Kidney capillary endothelial cell (primary cell): ENCODE measurements at places on chromosomes 11 and 22.

GRCh38 chr11:34242037-34242625, 115.7 kb downstream of the ABTB2 start:
- no peak for DNase-seq

DNA sequence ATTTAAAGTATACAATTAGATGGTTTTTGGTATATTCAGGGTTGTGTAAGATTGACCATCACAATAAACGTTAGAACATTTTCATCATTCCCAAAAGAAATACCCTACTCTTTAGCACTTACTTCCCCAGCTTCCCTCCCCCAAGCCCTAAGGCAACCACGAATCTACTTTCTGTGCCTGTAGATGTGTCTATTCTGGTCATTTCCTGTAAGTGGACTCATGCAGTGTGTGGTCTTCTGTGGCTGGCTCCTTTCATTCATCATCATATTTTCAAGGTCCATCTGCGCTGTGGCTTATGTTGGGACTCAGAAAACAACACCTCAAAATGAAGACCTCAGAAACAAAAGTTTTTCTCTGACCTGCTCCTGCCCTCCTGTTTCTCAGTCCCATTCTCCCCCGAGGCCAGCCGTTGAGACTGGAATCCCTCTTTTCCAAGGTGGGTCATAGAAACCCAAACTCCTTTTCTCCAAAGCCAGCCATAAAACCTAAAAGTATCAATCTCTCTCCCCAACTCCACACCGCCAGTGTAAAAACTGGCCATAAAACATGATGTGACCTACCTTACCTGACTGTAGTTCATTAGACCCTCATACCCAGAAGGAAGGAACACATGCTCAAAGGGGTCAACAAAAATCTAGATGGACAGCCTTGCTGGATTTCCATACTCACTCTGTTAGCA, 12.9 kb upstream of the TMPRSS13 start:
- no peak for DNase-seq

DNA sequence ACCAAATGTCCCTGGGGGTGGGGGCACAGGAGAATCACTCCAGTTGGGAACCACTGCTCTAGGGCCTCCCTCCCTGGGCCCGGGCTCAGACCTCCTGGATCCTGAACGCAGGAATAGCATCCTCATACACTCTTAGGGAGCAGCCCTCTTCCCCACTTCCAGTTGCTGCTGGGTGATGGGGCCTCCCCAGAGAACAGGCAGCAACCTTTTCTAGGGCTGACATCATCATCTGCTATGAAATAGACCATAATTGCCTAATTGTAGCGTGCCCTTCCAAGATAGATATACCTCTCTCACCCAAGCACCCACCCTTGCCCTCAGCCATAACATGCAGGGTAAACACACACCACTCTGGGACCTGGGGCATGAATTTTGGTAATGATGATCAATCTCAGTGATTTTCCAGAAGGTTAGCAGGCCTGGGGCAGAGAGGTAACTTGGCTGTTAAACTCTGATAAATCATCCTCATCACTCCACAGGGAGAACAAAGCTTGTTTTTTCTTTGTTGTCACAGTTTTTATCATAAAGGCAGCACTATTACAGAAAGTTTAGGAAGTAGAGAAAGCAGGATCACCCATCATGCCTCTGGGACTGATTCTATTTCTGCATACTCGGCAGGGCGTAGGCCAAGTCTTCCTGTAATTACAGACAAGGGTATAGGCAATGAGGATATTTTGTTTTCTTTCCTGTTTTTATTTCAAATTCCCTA, 88.3 kb upstream of the PRDM11 start:
- no peak for DNase-seq

DNA sequence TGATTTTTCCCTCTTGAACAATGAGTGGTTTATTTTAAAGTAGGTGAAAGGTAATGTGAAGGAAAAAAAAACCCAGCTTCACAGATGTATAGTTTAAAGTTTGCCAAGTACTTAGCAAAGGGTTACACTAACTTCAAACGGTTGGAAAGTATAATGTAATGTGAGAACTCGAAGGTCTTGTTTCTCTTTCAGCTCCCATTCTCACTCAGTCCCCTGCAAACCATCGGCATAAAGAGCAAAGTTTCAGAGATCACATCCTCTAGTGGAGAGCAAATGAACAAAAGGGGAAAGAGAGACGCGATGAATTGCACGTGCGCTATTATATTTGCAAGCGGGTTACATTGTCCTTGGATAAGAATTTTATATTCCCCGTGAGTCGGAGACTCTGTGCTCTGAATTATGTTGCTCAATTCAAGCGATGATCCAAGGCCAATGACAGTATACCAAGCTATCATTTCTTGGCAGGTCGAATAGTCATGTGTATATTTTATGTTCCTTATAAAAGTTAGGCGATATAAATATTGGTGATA, 37.6 kb upstream of the BIRC3 start:
- no peak for DNase-seq

- no peak for DNase-seq
Measured at GRCh38 chr11:36566407-36567053, 1.3 kb upstream of the RAG1 start.

GRCh38 chr11:85809191-85809590, 1.8 kb downstream of the SYTL2 start:
- DNase-seq, result no peak

DNA sequence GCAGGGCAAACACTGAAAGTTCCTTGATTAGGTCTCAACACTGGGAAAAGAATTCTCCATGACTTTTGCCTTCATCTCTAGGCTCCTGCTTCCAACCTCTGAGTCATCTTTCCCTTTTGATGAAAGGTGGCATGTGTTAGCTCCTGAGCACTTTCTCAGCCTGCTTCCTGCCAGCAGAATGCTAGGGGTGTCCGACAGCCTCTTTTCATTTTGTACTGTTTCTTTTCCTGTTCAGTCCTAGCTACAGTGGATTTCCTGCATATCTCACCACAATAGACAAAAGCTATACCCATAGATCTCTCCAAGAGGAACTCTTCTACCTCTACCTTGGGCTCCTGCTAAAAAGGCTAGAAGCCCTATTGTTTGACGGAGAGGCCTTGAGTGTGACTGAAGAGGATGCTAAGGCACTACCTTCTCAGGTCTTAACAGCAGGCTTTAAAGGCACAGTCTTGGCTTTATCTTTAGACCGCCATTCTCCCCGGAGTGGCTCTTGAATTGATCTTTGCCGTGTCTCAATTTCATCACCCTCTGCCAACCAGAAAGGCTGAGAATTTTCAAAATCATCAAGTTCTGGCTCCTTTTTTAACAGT, 145.5 kb downstream of the RBFOX2 start:
- DNase-seq, result peak; percentile 78
